ENCODE measurements at places on chromosomes 12 and 14.
A peak's percentile ranks its signal among the peaks of the same experiment; 100 is the strongest.

DNA sequence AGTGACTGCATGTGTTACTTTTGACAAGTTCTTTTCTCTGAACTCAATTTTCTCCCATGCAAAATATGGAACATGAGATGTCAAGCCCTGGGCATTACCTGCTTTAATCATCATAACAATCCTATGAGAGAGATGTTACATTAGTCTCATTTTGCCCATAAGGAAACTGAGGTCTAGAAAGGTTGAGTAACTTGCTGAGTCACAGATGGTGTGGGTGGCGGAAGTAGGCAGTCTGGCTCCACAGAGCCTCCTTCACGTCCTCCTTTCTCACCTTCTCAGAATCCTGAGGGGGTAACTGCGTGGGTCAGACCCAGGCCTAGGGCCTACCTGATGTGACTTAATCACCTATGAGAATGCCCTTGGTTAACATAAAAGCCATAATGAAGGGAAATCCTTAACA lies 50.7 kb downstream of the TMTC1 start:
- no peak for DNase-seq

GRCh38 chr12:56599797-56600196 lies 30.3 kb downstream of the BAZ2A start:
- DNase-seq: no peak

GRCh38 chr12:2335513-2335912 lies 282.7 kb downstream of the CACNA1C start:
- DNase-seq: no peak

DNA sequence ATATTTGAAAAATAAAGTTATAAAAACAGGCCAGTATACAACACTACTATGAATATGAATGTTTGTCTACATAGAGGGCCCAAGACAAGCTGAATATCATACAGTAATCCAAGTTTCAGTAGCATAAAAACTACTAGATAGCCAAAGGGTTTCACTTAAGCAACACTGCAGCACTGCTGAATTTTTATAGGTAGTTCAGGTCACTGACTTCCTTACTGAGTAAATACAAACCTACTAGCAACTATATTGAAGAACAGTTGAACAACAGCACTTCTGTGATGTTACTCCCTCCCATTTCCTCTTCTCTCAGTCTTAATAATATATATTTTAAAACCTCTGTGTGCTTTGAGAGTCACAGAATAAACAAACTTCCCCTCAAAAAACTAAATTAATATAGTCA lies 42.7 kb downstream of the GTF2A1 start:
- DNase-seq: no peak

GRCh38 chr14:78425330-78425729 lies 255.2 kb downstream of the NRXN3 start:
- no peak for DNase-seq

DNA sequence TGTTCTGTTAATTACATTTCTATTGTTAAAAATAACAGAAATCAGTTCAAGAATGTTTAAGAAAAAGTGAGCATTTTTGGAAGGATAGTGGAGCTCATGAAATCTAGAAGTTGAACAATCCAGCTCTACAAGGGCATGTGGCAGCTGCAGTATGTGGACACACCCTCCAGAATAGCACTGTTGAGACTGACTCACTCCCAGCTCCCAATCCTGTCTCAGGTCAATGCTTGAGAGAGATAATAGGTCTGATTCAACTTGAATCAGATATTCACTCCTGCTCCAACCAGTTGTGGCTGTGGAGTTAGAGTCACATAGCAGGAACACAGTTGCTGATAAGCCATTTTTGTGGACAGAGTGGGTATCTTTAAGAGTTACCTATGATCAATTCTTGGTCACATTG lies 113.0 kb upstream of the NTF3 start:
- no peak for DNase-seq

- no peak for DNase-seq
Observed at GRCh38 chr14:95070748-95071435, 86.4 kb downstream of the DICER1 start.

- no peak for DNase-seq
Observed at GRCh38 chr12:111413442-111414086, 7.8 kb downstream of the SH2B3 start.

- no peak for DNase-seq
Observed at GRCh38 chr14:88802596-88802995, 9.8 kb upstream of the EML5 start.

DNA sequence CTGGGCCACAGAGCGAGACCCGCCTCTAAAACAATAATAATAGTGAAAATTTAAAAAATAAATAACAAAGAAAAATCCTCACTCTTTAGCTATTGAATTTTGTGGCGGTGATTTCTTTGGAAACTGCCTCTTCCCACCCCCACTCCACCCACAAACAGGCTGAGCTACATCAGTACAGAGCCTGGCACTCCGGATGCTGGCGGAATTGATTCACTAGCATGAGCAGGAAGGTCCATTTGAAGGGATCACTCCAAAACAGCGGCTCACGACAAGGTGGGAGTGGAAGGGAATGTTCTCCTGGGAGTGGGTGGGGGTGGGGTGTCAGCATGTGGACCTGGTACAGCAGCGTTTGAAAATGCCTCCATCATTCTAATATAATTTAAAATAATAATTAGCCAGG lies 26.1 kb downstream of the CCDC177 start:
- DNase-seq: no peak

DNA sequence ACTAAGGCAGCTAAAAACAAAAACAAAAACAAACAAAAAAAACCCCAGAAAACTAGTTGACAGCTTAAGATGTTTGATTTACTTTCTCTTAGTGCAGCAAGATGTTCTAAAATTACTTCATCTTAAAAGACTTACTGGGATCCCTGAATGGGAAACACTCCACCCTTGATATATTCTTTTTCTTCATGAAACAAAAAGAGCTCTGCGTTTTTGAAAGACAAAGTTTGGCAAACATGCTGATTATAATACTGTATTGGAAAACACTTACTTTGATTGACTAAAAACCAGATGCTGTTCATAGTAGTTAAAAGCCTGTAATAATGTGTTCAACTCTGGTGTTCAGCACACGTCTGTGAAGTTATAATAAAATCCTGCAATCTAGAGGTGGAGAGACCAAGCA lies 136.8 kb downstream of the SRGAP1 start:
- DNase-seq: no peak

GRCh38 chr12:109582636-109583035 lies 9.0 kb downstream of the MVK start:
- no peak for DNase-seq

- no peak for DNase-seq
Observed at GRCh38 chr14:69695322-69696203, 71.4 kb upstream of the SRSF5 start.

DNA sequence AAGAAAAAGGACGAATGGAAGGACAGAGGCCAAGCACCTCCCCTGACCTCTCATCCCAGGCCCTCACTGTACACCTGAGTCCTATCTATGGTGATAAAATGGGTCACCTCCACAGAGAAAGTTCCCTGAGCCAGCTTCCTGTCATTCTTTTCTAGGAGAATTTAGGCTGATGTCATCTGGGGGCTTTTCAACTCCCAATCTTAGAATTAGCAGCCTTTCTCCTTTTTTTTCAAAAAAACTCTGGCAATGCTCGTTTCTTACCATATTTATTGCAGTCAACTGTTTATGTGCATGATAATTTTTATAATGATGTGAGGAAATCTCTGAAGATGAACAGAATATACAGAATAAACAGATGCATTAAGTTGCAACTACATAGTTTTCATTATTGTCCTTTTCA lies 177.6 kb downstream of the SNAPC1 start:
- no peak for DNase-seq

- peak; percentile 4 for DNase-seq
Observed at GRCh38 chr14:100586403-100587085, 673 bp downstream of the BEGAIN start.

DNA sequence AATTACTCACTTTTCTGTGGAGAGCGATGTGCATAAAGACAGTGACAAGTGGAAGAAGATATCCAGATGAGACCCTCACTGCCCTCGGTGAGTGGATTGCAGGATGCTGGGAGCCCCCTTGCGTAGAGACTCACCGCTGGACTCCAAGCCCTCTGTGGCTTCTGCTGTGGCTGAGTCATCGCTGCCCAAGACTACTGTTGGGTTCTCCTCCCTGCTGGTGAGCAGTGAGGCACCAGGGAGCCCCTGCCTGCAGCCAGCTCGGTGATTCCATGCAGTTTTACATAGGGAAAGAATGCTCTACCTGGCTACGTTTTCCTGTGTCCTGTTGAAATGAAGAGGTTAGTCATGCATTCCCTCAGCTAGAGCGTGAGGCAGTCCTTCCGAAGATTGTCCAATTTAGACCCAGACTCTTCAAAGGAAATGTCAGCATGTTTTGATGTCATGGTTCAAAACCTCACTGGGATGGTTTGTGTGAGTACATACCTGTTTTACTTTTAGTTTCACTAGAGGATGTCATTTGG lies 28.2 kb downstream of the TRAF3 start:
- no peak for DNase-seq

- DNase-seq: no peak
Observed at GRCh38 chr12:93766796-93767523, 89.8 kb downstream of the CRADD start.

DNA sequence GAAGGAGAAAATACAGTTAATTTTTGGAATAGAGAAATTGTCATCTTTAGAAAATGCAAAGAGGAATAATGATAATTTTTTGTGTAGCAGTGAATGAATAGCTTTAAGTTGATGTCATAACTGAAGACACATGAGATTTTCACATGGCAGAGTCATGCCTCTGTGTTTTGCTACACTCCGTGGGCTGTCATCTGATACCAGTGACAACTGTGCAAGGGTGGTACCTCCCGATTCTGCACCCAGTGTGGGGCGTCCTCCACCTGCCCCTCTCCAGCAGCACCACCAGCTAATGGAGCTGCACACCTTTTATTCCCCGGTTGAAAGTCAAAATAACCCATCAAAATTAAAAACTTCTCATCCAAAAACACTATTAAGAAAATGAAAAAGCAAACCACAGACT lies 47.2 kb downstream of the ANKRD9 start:
- DNase-seq: no peak

- DNase-seq: no peak
Observed at GRCh38 chr14:61992139-61992538, 229.9 kb downstream of the SNAPC1 start.
